ENCODE measurements at places on chromosomes 12 and 14. TPM values are rescaled to one million over a fixed set of nuclear protein-coding genes. Genes with fewer than 3 reads are reported as not detected.

GRCh38 chr12:87529413-87529812 is 499.8 kb downstream of the C12orf50 start:
- DNase-seq, result no peak

- no peak for DNase-seq
Observed at GRCh38 chr12:126337556-126338441, 1272.6 kb downstream of the AACS start.

The HOXC4 gene
- 14.0 TPM for polyA plus RNA-seq

The IL22 gene
- not detected for polyA plus RNA-seq

DNA sequence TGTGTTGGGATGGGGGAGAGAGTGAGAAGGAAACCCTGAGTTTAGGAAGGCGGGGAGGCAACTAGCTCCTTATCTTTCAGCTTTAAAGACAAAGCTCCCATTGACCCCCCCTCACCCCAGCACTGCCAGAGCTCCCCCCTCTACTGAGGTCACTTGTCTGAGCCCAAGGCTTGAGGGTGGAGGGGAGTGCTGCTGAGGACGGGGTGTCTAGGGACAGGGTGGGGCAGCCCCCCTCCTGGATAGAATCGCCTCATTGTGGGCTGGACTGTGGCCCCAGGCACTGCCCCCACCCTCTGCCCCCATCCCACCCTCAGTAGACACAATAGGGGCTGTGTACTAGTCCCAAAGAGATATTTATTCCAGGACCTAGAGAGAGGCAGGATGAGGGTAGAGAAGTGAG is 3.0 kb downstream of the ERBB3 start:
- DNase-seq, result peak; percentile 49

GRCh38 chr12:71947645-71948105 is 9.0 kb downstream of the TPH2 start:
- peak; percentile 54 for DNase-seq

- no peak for DNase-seq
Observed at GRCh38 chr12:52600071-52600470, 1.2 kb downstream of the KRT72 start.

The ENDOU gene
- polyA plus RNA-seq, result 1.8 TPM

DNA sequence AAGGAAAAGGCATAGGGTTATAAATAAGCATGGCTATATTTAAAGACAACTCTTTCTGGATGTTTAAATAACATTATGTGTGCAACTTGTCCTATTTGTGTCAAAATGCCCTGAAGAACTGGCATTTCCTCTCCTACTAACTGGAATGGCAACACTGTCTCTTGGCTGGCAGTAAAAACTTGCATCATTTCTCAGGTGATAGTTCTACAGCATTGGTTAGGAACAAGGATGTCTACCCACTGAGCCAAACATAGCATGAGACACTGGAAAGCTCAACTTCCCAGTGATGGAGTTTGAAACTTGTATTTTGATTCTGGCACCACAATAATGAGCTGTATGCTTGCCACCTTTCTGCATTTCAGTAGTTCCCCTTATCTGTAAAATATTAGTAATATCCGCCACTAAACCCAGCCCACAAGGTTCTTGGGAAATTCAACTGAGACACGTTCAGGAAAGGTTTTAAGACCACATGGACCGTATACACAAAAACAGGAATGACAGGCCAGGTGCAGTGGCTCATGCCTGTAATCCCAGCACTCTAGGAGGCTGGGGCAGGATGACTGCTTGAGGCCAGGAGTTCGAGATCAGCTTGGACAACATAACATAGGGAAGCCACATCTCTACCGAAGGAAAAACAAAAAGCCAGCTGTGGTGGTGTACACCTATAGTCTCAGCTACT is 5.1 kb downstream of the SLC38A2 start:
- DNase-seq, result no peak

- no peak for DNase-seq
Observed at GRCh38 chr14:61388976-61389576, 67.7 kb downstream of the PRKCH start.

Data from large intestine (tissue), 12 donors.